EH (cell line): ENCODE measurements at places on chromosomes 1 and 21.

DNA sequence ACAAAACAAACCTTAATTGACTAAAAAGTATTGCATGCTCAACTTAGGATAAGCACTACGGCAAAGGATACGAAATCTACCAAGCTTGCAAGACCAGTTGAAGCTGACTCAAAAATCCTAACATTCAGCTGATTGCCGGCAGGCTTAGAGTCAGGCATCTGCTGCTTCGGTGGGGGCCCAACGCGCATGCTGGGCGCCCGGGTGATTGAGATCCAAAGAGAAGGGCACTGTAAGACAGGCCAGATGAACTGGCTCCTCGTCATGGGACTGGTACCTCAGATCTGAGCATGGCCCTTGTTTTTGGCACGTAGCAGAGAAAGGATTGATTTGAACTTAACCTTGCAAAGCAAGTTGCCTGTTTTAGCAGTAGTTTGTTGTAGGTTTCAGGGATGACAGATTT, 86.6 kb downstream of the PRDM2 start:
- DNase-seq, result no peak

DNA sequence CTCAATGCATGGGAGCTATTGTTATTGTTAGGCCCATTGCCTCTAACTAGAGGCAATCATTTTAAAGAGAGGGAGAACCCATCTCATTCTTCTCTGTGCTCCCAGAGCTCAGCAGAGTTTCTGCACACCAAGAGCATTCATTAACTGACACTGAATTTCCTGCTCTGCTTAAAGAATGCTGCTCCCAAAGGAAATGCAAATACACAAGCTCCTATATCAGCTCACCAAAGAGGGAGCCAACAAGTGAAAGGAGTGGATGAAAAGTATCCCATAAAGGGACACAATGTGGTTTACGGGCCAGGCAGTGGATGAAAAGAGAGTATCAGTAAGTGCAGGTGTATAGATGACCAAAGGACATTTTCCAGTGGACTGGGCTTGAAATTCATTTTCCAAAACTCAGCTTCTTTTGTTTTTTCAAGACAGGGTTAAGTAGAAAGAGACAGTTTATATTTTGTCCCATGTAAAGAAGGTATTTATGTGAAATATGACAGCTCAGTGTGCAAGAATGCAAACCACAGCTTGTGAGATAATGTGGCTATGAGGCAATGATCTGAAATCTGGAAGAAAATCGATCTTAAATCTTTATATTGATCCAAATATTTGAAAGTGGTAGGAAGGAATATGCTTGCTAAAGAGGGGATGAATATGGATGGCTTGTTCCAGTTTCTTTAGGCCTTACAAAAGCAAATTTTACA, 207.7 kb upstream of the CAMK1G start:
- peak; percentile 53 for DNase-seq

GRCh38 chr1:56286506-56286905, 292.9 kb downstream of the PLPP3 start:
- no peak for DNase-seq

DNA sequence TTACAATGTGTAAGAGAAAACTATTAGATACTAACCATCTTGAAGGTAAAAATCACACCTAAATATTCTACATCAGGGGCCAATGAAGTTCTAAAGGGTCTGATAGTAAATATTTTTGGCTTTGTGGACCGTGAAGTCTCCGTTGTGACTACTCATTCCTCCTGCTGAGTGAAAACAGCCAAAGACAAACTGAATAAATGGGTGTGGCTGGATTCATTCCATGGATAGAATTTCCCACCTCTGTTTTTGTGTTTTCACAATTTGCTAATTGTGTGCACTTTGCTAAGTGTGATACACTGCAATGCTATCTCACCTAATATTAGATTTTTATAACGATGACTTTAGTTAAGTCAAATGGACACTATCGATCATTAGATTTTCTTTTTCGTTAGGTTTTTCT, 1474.0 kb downstream of the PLA2G4A start:
- DNase-seq, result no peak

DNA sequence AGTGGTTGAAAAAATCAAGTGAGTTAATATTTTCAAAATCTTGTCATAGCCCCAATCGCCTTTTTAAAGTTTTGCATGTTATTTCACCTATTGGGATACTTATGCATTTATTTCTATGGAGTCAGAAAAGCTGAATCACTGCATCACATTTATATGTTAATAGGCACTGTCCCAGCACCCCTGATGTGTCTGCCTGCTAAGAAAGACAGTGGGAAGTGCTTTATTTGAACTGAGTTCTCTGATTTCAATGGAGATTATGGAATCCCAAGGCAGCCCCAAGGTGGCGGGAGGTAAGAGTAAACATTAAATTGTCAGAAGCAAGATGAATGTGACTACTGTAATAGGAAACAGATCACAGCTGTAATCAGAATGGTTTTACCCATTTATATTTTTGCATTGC, 2225.7 kb downstream of the NCAM2 start:
- no peak for DNase-seq
